ENCODE measurements at places on chromosomes 3 and 15.

DNA sequence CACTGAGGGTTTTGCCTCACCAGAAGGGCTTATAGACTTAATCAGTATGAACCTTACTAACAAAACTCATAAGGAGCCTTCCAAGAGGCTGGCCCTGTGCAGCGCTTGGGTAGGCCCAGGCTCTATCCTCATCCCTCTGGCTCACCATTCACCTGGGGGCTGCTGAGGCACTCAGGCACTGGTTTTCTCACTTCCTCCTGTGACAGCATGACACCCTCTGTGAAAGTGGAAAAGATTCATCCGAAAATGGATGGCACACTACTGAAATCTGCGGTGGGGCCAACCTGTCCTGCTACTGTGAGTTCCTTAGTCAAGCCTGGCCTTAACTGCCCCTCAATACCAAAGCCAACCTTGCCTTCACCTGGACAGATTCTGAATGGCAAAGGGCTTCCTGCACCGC, 41.3 kb downstream of the PSMD6 start:
- no peak for DNase-seq

DNA sequence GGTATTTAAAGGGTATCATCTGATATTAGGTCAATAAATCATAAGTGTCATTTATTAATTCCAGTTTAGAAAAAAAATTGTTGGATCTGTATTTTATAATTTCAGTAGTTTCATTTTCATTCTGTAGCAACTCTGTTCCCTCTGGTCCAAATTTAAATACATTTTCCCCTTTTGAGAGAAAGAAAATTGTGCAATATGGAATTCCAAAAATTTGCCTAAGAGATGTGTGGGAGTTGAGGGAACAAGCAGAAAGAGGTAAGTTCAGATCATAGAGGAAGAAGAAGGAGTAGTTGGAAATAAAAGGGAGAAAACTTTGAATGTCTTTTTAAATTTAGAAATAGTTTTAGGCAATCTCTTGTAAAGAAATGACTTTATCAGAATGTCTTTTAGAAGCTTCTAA, 48.9 kb upstream of the MME start:
- DNase-seq = no peak

DNA sequence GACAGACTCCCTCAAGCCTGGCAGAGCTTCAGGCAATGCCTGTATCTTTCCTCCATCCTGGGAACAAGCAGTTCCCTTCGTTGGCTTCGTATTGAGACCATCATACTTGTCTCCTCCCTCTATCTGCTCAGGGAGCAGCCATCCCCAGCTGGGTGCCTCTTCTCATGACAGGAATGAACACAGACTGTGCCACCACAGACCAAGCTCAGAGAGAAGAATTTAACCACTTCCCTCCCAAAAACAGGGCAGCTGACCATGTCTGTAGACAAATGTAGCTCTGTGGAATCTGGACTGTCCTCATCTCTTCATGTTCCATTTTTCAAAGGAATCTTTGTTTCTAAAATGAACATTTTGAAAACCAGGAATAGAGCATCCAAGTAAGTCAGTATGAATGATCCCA, 245.4 kb downstream of the ERC2 start:
- no peak for DNase-seq

DNA sequence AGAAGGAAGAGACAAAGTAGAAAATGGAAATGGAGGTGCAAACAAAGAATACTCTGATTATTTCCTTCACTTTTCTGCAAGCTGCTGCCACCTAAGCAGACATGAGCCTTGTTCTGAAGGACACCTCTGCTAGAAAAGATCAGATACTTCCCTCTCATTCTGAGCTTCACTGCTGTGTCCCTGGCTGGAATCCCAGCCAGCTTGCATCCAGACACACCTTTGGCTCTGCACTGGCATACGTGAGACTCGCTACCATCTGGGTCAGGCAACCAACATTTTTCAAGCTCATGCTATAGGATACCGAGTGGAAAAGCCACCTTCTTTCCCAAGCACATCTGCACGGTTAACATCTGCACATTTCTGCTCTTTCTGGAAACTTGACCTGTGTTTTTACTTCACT, 166.7 kb upstream of the SUCLG2 start:
- DNase-seq = no peak

GRCh38 chr15:50247819-50248655, 17.5 kb downstream of the HDC start:
- peak; percentile 20 for DNase-seq

GRCh38 chr3:195030791-195031321, 240.1 kb downstream of the XXYLT1 start:
- no peak for DNase-seq

DNA sequence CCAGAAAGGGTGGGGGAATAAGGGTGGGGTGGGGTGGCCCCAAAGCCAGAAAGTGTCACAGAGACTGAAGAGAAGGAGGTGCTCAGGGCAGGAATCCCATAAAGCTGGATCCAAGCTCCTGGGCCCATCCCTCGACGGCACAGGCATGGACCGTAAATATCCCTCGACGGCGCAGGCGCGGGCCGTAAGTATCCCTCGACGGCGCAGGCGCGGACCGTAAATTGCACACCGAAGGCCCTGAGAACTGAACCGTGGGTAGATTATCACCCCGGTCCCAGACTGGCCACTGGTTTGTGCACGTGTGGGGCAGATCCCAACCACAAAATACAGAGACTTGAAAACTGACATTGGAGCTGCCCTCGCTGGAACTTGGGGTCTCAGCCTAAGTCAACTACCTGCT, 41.3 kb upstream of the MUC4 start:
- DNase-seq = no peak

- no peak for DNase-seq
Measured at GRCh38 chr3:46416125-46416810, 9.2 kb downstream of the CCRL2 start.

GRCh38 chr3:37217098-37217849, 42.9 kb upstream of the LRRFIP2 start:
- no peak for DNase-seq

- no peak for DNase-seq
Measured at GRCh38 chr15:92839696-92840095, 60.4 kb upstream of the CHD2 start.

DNA sequence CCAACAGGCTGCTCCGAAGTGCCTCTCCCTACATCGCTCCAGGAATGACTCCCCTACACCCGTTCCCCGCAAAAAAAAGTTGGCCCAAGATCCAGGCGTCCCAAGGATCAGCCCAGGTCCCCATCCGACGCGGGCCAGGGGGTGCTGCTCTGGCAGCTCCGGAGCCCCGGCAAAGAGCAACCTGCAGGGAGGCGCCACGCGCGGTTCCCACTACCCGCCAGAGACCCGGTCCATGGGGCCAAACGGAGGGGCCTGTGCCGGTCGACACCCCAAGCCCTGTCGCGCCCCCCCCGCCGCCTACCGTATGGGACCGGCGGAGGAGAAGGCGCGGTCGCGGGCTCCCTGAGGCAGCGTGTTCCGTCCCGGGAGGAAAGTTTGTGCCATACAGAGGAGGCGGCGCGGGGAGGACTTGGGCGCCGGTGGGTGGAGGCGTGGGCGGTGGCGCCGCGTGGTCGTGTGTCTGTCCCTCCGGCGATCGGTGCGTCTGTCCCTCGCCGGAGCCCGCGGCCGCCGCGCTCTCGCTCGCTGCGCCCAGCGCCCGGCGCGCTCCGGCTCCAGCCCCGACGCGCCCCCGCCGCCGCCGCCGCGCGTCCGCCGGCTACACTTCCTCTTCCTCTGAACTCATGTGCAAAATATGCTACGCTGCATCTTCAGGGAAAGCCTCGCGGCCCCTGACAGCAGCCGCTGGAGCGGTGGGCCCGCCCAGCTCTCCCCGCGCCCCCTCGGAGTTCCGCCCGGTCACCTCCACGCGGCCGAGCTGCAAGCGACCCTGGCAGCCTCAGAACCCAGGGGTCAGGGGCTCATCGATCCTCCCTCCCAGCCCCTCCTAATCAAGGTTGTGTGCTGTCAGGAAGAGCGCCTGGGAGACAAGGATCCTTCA, at the start of gene RFTN1:
Gene RFTN1, minus strand, starts transcription at position 559 of the 880 bp plus-strand sequence. CDS start 19,830 bp downstream, outside the sequence.
- peak; percentile 47 for DNase-seq

DNA sequence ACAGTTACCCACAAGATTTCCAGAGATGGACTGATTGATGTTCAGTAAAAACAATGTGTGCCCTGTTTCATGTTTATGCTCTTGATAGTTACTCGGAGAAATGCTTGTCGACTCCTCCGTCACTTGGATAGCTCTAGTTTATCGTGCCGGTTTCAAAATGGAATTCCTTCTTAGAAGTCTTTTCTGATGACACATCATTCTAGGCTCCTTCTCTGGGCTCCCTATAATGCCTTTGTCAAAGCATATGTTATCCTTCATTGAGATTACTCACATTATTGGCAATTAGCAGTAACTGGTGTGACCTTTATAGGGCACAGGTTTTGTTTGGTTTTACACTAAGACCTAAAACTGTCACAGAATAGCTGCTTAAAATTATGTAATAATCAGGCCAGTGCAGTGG, 201.8 kb downstream of the CNTN6 start:
- DNase-seq = no peak

DNA sequence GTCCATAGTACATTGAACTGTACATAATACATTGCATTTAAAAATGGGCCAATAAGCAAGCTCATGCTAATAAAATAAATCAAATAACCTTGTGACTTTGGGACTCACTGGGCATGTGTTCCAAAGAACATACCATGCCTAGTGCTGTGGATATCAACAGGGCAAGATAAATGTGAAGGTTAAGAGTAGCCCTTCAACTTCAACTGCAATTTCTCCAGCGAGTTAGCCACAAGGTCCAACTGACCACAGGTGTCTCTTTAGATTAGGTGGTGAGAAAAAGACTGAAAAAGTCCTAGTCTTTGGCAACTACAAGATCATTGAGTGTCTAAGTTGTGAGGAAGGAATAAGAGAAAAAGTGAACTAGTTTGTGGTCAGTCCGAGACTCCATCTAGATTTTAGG, 78.3 kb upstream of the ATP11B start:
- DNase-seq = no peak

- no peak for DNase-seq
Measured at GRCh38 chr15:88440021-88440420, 27.2 kb downstream of the MRPL46 start.

- DNase-seq = no peak
Measured at GRCh38 chr15:95105229-95105628, 873.9 kb downstream of the MCTP2 start.

DNA sequence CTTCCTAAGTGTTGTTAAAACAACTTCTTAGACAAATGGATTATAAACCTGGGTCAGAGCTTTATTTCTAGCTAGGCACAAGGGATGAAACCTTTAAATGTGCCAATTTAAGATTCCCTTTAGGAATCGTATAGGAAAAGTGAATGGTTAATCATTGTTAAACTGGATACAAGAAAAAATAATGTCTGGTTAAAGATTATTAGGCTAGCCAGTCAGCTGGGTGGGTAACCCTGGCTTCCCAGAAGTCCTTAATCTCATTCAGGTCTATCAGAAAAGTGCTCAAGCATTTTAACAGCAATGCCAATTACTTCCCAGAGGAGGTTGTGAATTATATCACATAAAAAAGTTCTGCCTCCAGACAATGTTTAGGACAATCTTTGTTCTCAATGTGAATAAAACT, 37.6 kb downstream of the NANOGP8 start:
- DNase-seq = no peak

- DNase-seq = no peak
Measured at GRCh38 chr3:183247011-183247589, 6.0 kb upstream of the B3GNT5 start.

DNA sequence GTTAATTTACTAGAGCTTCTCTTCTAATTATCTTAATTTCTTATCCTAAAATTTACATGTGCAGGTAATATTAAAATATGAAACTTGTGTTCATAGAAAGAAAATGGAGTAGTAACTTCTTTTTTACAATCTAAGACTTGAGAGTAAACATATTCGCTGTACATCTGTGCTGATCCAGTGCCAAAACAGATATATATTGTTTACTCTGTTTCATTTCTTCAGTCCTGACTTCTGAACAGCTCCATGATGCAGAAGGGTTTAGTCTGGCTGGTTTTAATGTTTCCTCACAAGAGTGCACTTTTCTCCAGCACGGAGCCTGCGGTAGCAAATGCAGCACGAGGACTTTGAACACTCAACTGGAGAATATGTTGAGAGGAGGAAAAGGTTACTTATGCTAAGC, 306.8 kb downstream of the EPHA3 start:
- DNase-seq = no peak

GRCh38 chr3:5497497-5497896, 310.0 kb downstream of the EDEM1 start:
- DNase-seq = no peak

DNA sequence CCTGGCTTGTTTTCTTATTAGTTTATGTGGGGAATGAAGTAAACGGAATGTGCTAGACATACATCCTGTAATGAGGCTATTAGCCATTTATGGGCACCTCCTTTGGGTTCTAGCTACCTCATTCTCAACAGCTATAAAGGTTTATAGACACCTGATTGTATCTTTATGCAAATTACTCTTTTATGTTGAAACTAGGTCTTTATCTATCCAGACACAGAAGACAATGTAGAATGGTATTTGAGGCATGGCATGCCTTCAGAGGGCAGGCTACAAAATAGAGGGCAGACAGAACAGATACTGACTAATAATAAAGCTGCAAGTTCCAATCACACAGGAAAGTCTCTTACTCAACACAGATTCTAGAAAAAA, 27.1 kb downstream of the TBC1D2B start:
- DNase-seq = no peak

All from T-helper 2 cell (primary cell).